Tongue (tissue), 3 donors: ENCODE measurements at places on chromosomes 4 and X. TPM values are rescaled to one million over a fixed set of nuclear protein-coding genes. Genes with fewer than 3 reads are reported as not detected.
A peak's percentile ranks its signal among the peaks of the same experiment; 100 is the strongest.

The RIPPLY1 gene
- not detected for total RNA-seq

The RHOXF2B gene
- total RNA-seq, result not detected

The VSIG1 gene
- not detected for total RNA-seq

The LIN54 gene
- total RNA-seq, result 20.1 TPM

The ANKRD37 gene
- total RNA-seq, result 20.1 TPM

The TACC3 gene
- 17.2 TPM for total RNA-seq

The SLC26A1 gene
- 0.31 TPM for total RNA-seq

The ZGRF1 gene
- total RNA-seq, result 19.9 TPM

The NRK gene
- 256 TPM for total RNA-seq

- DNase-seq, result no peak
These were observed 342.9 kb downstream of the GBA3 start for GRCh38 chr4:23035521-23036056.

GRCh38 chr4:115418635-115419396 is 305.4 kb upstream of the NDST4 start:
- no peak for DNase-seq

GRCh38 chr4:53321151-53321983 is 44.5 kb downstream of the SCFD2 start:
- DNase-seq, result no peak

DNA sequence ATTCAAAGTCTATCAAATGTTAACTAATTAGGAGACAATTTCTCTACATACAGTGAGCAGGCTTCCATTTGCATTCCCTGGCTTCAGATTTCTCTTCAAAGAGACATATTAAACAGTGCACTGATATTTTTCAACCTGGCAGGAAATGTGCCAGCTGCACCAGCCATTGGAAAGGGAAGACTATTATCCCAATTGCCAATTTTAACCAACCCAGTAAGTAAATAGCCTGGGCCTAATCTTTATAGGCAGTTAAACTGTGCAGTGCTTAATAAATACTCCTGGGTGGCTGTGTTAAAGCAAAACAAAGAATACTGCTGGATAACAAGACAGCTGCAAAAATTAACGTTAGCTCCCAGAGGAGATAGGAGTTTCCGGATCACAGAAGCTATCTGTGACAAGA is 111.9 kb upstream of the GALNT7 start:
- no peak for DNase-seq

DNA sequence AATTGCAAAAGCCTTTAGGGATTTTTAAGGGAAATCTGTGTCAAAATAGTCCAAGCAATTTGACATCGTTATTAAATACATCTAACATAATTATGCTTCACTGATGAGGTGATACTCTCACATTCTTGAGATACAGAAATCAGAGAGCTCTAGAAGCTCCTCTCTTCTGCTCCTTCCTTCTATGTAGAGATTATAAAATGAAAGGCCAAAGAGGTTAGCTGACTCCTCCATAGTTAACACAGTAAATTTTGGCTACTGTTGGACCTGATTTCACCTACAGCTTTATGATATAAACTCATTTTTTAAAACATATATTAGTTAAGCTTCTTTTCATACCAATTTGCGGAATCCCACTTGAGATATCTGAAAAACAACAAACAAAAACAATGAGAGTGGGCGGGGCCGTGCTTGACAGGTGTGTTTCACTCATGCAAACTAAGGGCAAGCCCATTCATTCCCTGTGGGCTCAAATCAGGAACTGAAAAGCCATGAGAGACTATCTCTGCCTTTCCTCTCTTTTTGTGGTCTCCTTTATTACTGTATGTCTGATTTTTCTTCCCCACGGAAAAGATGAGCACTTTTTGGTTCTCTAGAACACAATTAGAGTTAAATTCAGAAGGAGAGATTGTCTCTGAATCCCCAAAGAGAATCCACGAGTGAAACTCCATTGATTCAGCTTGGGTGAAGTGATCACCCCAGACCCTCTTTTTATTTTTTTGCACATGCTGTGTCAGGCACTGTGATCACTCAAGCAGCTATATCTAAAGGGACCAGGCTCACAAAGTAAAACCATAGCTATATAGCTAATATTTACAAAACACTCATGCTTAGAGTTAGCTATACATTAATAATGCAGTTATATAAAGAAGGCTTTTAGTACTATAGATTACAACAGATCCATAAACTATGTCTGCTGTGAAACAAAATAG is 566.3 kb downstream of the IL15 start:
- no peak for DNase-seq

DNA sequence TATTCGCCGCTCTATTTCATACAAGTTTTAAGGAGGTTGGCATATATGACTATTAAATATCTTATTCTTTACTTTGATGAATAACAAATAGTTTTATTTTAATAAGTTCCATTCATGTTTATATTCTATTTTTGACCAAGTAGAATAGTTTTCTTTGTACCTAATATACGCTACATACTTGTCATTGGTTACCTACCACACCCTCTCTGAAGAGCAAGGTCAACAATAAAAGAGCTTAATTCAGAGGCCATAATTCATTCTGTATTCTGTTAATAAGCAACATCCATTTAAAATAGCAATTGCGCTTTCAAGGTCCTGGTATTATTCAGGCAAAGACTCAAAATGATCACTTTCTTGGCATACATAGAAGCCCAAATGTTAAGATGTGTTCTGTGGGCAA is 24.3 kb upstream of the RBPJ start:
- no peak for DNase-seq

DNA sequence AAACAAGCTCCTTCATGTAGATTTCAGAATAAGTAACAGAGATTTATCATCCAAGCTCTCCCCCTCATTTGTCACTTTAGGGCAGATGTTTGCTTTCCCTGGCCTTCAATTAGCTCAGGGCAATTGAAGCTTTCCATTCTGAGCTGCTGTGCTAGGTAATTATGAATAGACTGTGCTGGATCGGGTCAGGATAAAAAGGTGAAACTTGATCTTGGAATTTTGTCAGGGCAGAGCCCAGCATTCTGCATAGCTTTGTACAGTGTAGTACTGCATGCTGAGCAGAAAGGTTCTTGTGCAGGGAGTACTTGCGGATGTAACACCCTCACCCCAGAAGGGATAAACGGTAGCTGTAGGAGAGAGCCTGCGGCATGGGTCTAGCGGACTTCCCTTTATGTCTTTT is 64.0 kb upstream of the CLDN34 start:
- peak; percentile 20 for DNase-seq

DNA sequence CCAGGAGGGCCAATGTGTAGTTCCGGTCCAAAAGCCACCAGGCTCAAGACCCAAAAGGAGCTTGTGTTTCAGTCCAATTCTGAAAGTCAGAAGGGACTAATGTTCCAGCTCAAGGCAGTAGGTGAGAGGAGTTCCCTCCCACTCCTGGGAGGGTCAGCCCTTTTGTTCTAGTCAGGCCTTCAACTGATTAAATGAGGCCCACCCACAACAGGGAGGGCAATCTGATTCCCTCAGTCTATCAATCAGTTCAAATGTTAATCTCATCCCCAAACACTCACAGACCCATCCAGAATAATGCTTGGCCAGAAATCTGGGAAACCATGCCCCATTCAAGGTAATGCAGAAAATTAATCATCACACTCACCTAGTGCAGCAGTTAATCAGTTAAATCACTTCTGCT is 35.8 kb upstream of the RASGEF1B start:
- DNase-seq, result no peak

DNA sequence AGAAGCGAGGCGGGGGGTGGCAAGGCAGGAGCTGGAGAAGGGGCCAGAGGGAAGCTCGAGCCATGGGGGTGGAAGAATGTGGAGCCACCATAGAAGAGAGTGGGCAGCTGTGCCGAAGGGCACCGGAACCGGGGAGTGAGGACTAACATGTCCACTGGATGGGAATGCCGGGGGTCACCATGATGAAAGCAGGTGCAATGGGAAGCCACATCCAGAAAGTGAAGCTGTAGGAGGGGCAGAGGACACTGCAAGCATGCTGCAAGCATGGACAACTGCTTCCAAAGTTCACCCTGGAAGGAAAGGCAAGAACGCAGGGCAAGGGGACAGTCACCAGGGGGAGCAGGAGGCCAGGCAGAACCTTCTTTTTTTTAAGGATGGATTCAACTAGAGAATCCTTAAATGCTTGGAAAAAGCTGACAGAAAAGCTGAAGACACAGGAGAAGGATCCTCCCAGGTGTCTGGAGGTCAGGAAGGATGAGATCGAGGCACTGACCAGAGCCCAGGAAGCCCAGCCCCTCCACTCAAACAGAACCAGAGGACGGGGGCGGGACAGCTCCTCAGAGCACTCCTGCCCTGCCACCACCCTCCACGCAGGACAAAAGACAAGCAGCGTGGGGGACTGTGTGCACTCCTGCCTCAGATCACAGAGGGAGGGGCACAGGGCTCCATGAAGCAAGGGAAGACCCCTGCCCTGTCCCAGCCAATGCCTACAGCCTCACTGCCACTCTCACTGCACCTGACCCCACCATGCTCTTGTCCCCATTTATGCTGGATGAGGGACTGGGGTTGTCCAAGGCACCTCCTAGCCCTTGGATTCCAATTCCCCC is 169.2 kb downstream of the AFAP1 start:
- peak; percentile 51 for DNase-seq

GRCh38 chrX:96924581-96924980 is 40.9 kb downstream of the RPA4 start:
- no peak for DNase-seq

GRCh38 chrX:100289066-100289558 is 121.0 kb downstream of the PCDH19 start:
- DNase-seq, result no peak

DNA sequence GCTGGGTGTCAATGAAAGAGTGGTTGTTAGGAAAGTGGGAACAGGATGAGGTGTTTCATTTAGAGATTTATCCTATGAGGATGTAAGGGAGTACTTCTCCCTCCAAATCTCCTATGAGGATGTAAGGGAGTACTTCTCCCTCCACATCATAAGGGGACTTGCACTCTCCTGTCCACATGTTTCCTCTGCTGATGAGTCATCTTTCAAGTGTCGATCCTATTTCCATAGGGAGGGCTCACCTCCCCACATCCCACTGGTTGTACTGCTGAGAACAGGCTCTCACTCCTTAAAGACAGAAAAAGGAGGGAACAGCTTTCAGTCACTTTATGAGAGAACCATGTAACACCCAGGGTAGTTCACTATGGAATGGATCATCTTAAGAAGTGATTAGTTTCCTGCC is 65.0 kb downstream of the INPP4B start:
- no peak for DNase-seq

DNA sequence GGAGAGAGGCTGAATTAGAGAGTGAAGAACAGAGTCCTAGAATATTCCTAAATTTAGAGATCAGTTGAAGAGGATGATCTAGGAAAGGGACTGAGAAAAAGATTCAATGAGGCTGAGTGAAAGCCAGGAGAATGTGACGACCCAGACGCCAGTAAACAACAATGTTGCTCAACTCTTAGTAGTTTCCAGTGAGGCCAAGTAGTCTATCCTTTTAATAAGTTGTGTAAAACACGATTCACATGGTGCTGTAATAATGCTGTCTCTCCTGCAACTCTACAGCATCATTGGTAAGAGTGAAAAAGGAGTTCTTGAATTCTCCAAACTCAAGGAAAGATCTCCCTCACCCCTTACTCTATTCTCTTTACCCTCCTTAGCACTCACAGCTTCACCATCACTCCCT is 140.3 kb downstream of the CFAP299 start:
- no peak for DNase-seq

DNA sequence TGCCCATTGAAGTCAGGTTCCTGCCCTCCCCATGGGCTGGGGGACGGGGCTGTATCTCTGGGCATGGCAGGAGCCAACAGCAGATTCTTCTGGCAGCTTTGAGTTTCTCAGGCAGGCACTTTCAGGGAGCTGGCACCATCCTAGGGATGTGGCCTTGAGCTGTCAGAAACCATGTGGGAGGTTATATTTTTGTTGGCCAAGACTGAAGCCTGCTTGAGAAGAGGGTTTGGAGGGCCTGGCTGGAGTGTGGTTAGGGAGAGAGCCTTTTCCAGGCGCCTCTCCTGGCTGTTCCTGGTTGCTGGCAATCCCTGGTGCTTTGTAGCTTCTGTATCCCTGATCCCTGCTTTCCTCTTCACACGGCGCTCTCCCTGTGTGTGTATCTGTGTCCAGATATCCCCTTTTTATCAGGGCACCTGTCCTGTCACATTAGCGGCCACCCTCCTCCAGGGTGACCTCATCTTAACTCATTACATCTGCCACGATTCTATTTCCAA is 30.6 kb upstream of the SORCS2 start:
- peak; percentile 45 for DNase-seq

- DNase-seq, result no peak
These were observed 516.5 kb upstream of the CNKSR2 start for GRCh38 chrX:20857746-20858145.

DNA sequence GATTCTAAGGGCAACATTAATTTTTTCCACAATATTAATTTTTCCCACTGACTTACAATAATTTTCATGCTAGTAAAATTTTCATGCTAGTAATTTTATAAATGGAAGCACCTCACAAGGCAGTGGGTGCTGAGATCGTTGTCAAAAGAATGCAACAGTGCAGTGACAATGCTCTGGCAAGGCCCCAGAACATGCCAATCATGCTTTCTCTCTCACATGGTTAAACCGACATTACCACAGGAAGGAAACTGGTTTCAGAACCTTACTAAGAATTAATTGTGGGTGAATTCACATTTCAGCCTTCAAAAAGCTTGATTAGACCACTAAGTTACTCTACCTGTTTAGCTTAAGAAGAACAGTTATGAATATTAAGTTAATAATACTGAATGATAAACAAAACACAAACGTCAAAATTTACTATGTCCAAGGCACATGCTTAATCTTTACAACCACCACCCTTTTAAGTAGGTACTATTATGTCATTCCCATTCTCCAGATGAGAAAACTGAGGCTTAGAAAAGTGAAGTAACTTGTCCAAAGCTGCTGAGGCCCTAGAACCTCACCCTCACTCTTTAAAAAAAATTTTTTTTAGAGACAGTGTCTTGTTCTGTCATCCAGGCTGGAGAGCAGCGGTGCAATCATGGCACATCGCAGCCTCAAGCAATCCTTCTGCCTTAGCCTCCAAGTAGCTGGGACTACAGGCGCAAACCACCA is 10.0 kb upstream of the OPHN1 start:
- DNase-seq, result no peak

GRCh38 chr4:158161551-158162354 is 11.1 kb downstream of the GASK1B start:
- DNase-seq, result peak; percentile 19

- peak; percentile 91 for DNase-seq
These were observed 1.7 kb upstream of the SPARCL1 start for GRCh38 chr4:87530868-87531267.

DNA sequence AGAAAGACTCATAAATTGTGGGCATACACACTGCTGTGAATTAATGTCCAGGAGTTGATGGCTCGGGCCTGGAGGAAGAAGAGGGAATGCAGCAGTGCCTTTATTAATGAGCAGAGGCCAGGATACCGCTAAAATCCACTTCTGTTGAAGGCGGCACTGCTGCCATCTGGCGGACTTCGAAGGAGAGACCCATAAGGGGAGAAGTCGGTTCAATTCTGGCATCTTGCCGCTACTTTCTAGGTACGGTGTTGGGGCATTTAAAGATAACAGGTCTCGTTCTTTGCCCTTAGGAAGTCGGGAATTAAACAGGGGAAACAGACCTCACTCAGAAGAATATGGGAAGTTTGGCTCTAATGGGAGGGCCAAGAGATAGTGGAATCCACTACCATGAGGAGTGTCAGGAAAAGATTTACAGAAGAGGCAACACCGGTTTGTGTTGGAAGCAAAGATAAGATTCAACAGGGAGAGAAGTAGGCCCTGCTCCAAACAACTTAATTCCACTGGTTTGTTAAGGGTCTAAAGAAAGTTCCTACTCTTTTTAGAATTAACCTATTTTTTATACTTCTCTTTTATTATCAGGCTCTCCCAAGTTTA is 133.6 kb upstream of the GIMD1 start:
- DNase-seq, result peak; percentile 70

- no peak for DNase-seq
These were observed 27.7 kb upstream of the FREM3 start for GRCh38 chr4:143728166-143728565.
